Ovary (tissue), 10 donors: ENCODE measurements at places on chromosomes 13 and 19.
A peak's percentile ranks its signal among the peaks of the same experiment; 100 is the strongest.

DNA sequence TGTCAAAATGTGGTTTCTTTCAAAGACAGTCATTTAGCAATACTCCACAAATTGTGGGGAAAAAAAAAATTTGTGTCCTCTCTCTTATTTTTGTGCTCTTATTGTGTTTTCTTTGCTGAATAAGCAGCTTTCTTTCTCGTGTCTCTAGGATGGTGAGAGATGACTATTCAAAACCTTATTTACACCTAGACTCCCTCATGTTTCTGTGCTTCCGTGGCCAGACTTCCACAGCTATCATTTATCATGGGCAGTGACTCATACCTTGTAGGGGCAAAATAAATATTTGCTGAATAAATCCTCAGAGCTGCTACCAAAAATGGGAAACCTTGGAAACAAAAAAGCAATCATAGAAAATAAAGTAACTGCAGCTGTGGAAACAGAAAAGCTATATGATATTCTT lies 204.9 kb upstream of the MIR17HG start:
- DNase-seq, result no peak

- DNase-seq, result peak; percentile 62
Observed at GRCh38 chr19:37007587-37008220, 70.5 kb upstream of the ZNF420 start.

- DNase-seq, result no peak
Observed at GRCh38 chr13:31110617-31111016, 51.1 kb downstream of the HSPH1 start.

GRCh38 chr19:2057484-2058469 lies 6.7 kb upstream of the MKNK2 start:
- peak; percentile 73 for DNase-seq

DNA sequence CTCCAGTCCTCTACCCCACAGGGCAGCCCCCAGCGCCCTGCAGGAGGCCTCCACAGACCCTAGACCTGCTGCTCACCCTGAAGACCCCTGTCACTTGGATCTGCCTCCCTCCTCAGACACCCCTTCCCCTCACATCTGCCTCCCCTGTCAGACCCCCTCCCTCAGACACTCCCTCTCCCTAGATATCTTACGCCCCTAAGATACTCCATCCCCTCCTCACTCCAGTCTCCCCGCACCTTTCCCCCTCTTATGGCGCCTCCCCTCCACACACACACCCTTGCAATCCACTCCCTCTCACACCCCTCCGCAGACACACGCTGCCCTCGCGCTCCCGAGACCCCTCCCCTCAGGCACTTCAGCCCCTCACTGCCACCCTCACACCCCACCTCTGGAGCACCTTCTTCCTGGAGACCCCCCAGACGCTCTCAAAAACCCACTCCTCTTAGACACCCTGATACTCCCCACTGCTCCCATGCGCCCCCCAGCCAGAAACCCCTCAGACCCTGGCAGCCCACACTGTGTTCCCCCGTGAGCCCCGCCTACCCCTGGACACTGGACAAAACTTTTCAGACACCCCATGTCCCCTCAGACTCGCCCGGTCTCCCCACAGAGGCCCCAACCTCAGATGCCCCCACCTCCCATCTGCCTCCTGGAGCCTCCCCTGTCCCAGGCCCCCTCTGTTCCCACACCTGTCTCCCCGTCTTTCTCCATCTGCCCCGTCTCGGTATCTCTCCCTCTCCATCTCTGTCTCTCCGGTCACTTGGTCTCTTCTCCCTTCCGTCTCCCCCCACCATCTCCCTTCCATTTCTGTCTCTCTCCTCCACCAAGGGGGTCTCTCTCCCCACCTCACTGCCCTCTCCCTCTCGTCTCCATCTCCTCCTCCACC lies 14.5 kb downstream of the ERFL start:
- no peak for DNase-seq

DNA sequence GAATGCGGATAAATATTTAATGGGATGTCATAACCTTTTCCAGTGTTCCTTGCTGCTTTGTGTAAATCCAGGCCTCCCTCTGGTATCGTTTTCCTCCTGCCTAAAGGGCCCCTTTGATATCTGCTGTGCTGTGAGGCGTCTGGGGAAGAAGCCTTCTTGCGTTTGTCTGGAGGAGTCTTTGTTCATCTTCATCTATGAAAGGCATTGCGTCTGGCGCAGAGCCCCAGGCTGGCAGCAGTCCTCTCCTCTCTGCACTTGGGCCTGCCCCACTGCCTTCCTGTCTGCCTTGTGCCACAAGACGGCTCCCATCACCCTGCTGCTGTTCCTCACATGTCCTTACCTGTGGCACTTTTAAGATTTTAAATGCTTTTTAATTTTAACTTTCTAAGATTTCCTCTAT lies 9.8 kb downstream of the PROZ start:
- DNase-seq, result no peak

GRCh38 chr13:97125810-97126738 lies 96.1 kb upstream of the MBNL2 start:
- peak; percentile 36 for DNase-seq

- DNase-seq, result no peak
Observed at GRCh38 chr19:11168568-11168967, 13.0 kb upstream of the SPC24 start.

DNA sequence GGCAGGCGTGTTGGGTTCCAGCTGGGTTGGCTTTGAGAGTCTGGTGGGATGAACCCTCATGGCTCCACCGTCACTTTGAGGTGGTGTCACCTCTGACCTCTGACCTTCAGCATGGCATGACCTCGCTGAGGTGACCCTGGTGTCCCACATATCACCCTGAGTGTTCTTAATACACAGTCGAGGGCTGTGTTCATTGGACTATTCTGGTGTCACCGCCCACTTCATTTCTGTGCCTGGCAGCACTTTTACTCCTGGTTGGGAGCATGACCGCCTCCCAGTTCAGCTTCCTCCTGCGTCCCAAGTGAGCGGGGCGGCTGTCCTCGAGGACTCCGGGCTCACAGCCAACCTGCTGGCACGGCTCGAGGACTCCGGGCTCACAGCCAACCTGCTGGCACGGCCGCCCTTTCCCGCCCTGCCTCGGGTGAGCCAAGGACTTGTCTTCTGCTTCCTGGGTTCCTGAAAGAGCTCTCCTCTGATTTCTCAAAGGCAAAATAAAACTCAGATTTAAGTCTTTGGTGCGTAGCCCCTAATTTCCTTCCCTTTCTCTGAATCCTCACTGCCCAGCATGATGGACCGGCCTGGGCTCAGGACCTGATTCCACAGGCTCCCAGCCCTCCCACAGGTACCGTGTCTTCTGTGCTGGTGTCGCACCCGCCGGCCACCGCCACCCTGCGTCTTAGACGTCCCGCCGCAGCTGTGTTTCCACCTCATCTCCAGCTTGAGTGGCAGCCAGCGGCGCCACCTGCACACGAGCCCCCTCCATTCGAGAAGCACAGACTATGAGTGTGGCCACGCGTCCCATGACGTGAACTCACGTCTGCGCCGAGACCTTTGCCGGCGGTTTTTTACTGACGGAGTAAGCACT lies 10.4 kb downstream of the ATP4B start:
- peak; percentile 76 for DNase-seq

GRCh38 chr19:35211545-35212230 lies 16.9 kb downstream of the FAM187B start:
- DNase-seq, result peak; percentile 24

DNA sequence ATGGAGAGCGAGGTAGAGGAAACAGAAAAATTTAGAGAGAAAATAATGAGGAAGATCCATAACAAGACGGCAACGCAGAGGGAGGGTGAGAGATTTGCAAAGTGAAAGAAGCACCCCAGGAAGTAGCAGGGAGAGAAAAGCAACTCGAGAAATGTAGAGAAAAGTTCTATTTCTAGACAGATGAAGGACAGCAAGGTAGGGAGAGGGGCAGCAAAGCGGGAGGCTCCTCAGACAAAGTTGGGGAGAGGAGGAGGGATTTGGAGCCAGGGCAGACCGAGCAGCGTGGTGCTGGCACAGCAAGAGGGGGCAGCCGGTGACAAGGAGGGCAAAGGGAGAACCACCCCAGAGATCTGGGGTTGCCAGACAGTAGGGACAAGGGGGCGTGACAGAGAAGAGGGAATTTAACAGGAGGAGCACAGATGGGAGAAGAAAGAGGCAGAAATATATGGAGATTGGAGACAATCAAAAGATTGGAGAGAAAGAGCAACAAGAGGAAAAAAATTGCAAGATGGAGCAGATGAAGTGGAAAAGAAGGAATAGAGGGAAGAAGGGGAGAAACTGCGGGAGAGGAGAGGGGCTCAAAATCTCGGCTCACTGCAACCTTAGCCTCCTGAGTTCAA lies 989 bp downstream of the ZNF766 start:
- DNase-seq, result no peak

GRCh38 chr13:23129331-23129730 lies 51.4 kb upstream of the SGCG start:
- no peak for DNase-seq

DNA sequence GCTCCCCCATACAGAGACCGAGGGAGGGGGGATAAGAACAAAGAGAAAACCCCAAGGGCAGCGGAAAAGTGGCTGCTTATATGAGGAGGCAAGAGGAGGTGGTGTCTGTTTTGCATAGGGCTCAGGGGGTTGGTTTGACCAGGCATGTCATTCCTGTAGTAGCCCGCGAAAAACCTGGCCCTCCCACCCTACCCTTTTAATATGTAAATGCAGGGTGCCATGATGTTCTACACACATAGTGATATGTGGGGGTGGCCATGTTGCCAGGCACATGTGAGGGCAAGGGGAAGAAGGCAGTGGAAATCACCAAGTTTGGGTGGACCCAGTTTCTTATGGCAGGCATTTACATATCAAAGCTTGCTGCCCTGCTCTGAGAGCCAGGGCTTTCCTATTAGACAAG lies 203.5 kb upstream of the UBL3 start:
- DNase-seq, result no peak

DNA sequence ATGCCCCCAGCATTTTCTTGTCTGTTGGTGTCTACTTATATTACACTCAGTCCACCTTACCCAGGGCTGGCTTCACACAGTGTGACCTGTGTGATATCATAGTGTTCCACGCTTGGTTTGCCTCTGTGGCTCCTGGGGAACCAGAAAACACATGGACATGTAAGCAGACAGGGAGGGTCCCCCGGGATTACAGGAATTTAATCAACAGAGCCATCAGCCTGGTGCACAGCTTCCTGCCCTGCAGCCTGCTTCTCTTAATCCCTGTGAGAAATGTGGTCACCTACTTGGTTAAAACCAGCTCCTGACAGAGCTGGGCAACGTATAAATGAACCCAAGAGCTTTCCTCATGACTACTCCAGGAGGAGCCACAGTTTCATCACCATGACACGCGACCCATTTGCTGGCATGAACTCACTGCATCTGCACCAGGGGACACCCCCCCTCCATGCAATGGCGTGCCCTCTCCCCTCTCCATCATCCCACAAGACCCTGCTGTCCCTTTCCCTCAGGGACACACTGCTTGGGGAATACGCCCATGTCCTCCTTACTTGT lies 152.1 kb downstream of the UQCRFS1 start:
- no peak for DNase-seq
